ENCODE measurements at places on chromosomes 2 and 18. TPM values are rescaled to one million over a fixed set of nuclear protein-coding genes. Genes with fewer than 3 reads are reported as not detected.

DNA sequence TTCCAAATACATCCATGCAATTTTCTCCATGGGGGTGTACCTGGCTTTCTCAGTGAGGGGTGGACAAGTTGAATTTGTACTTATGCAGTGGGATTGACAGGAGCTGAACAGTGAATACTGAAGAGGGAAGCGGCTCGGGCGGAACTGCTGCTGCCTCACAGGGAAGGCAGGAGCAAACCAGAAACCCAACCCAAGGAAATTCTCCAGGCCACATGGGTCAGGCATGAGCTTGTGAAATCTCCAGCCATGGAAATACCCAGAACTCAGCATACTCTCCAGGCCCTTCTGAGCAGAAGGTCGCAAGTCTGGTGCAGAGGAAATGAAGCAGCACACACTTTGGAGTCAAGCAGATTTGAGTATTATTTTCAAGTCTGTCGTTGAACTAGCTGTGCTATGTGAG is 26.5 kb upstream of the INO80C start:
- no peak for DNase-seq

GRCh38 chr2:238897911-238898311 is 50.0 kb downstream of the TWIST2 start:
- no peak for DNase-seq

DNA sequence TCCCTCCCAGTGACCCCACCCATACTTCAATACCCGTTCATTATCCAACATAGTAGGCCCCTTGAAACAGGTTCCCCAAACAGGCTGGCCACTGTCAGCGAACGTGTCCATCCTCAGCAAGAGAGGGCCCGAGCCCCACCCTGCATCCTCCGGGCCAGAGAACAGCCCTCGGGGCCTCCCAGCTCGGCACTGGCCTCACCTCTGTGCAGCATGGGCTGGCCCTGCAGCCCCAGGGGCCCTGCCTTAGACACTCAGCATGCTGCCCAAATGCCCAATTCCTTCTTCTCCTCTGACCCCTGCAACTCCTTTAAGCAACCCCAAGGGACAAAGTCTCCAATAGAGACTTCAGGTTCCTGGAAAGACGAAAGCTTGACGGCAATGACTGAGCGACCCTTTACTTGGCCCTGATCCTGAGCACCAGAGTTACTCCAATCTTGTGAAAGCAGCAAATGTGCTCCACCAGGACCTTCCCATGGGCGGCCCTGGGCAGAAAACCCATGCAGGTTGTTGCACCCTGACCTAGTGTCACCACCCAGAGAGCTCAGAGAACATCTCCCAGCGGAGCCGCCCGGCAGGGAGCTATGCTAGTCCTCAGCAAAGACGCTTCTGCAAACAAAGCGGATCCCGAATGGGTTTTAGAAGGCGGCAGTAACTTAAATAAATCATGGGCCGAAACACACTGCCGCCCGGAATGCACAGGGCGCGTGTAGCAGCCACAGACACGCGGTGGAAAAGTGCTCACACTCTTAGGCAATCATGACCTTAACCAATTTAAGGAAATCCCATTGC is 782 bp downstream of the COL6A3 start:
- no peak for DNase-seq

DNA sequence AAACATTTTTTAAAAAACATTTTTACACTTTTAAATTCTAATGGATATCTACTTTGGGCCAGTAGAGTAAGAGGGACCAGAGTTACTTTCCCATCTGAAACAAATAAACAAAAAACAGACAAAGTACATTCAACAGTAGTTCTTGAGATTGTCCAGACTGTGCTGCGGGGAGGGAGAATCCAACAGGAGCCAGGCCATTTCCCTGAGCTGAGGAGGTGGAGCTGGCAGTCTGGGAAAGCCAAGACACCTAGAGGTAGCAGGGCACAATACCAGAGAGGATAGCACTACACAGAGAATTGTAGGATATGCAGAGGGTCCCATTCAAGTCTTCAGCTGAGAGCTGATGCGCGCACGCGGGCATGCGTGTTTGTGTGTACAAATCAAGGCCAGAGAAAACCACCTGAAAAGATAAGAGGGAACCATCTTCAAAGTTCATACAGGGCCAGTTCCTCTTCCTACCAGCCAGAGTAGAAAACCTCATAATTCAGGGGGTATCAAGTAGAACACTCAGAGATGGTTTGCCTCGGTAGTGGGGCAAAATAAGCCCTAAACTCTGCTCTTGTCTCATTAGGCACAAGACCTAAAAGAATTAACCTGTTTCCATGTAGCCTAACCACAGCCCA is 44.0 kb downstream of the PTRHD1 start:
- DNase-seq = no peak

GRCh38 chr2:219171231-219171651 is 1.4 kb upstream of the SLC23A3 start:
- DNase-seq = peak; percentile 69

- no peak for DNase-seq
Measured at GRCh38 chr2:98685930-98686887, 44.7 kb downstream of the MGAT4A start.

DNA sequence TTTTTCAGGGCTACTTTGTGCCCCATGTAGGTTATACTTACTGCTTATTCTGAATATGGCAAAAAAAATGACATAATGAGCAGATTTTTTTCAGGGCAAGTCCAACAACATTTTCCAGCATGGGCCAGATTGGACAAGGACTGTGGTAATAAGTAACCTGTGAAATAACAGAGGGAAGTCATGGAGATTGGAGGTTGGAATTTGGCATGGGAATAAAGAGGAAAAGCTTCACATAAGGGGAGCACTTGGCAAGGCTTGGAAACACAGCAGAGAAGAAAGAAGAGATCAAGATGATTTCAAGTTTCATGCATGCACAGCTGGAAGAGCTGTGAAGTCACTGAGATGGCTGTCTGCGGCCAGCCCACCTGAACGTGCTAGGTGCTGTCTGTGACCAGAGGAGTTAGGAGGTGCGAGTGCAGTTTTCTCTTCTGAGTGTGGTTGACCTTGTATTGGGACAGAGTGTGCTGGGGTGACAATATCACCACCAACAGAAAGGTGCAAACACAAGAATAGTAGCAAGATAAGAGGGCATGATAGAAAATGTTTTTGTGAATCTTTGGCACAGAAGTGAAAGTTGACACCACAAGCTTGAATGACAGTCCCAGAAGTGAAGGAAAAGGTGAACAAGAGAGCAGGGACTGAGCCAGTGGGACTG is 71.1 kb upstream of the DSC1 start:
- no peak for DNase-seq

DNA sequence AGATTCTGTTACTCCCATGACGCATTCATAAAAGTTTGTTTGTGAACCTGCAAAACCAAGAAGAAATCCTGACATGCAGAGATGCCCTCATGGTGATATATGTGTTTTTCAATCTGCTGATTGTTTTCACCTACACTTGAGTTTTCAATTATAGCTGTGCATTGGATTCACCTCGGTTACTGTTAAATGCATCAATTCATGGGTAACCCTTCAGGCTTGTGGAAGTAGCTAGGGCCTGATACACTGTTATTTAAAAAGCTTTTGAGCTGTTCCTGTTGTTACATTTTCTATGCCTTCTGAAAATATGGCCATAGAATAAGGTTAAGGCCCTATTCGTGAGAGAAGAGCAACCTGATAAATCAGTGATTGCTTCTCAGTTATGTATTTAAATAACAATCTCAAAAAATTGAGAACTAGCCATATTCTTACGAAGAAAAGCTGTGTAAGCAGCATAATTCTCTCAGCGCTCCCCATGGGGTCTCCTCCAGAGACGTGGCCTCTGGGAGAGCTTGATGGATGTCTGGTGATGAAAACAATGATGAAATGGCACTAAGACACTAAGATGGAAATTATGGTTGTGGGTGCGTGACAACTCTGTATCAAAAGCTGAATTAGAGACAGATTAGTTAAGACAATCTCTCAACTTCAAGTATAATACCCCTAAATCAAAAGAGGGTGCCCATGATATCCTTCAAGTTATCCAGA is 60.5 kb downstream of the RIT2 start:
- DNase-seq = no peak

DNA sequence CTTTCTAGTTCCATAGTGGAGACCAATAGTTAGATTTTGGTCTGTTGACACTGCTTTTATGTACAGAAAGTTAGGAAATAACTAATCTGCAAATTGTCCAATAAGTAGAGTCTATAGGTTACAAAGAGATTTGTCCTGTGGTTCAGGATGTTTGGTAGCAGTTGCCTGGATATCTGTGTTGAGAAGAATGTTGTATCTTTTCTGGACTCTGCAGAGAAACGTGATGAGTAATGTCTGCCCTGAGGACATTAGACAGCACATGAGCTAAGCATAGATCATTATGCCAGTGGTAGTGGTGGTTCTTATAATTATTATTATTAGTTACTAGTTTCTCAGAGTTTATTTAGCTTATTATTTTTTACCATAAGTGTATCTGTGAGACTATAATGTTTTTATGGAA is 65.8 kb downstream of the ANKRD62 start:
- DNase-seq = no peak

- no peak for DNase-seq
Measured at GRCh38 chr2:61450144-61450543, 20.7 kb downstream of the USP34 start.

DNA sequence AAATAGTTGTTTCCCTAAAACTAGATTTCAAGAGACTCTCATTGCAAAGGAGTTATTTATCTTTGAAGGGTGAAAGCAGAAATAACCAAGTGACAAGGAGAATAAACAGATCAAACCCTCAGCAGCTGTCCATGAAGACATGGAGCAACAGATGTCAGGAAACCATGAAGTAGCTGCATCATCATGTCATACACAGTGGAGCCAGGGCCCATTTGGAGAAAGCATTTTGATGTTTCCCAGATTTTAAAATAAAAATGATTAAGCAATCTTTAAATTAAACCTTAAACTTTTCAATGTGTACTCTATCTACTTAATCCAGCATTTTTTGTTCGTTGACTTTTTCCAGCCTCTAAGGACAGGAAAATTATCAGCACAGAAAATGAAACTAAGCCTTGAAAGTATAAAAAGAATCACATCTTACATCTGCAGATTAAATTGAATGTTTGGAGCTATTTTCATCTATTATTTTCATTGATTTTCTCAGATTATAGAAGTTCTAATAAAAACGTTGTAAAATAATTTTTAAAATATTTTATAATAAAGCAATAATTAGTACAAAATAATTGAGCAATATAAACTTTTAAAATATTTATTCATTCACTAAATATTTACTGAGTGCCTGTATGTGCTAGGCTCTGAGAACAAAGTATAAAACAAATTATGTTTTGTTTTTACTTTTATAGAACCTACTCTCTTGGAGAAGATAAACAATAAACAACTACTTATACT is 860.1 kb downstream of the BCL11A start:
- no peak for DNase-seq

- no peak for DNase-seq
Measured at GRCh38 chr18:35535297-35535696, 37.5 kb upstream of the INO80C start.

DNA sequence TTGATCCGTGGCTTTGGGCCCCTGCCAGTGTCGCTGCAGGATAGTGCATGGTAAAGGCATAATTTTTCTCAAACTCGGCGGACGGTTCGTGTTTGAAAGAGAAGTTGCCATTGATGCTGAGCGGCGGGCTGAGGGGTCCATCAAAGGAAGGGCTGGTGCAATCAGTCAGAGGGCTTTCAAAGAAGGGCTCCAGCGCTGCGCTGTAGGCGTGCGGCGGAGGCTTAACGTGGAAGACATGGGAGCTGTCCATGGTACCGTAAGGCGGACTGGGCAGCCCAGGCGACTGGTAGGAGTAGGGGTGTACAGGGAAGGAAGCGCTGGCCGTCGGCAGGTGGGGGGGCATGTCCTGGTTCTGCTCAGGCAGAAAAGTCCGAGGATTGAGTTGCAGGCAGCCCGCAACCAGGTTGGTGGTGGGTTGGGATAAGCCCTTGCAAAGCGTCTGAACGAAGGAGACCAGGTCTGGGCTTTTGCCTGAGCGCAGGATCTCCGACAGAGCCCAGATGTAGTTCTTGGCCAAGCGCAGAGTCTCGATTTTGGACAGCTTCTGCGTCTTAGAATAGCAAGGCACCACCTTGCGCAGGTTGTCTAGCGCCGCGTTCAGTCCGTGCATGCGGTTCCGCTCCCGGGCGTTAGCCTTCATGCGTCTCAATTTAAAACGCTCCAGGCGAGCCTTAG is 2.3 kb downstream of the NEUROD1 start:
- DNase-seq = peak; percentile 74

GRCh38 chr18:12930908-12931307 is 16.9 kb upstream of the SEH1L start:
- DNase-seq = no peak

DNA sequence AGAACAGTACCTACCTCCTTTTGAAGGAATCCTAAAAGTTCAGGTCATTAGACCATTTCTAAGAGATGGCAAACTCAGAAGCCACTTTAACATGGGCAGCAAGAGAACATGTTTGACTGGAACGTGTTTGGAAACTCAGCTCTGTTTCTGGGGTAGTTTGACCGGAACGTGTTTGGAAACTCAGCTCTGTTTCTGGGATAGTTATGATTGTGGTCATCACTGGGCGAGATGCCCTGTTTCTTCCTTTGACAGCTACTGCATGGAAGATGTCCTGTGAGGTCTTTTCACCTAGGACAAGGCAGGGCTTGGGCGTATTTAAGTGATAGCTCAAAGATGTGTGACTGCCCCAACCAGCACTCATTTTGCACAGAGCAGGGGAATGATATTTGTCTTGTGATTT is 19.9 kb upstream of the SERPINB13 start:
- DNase-seq = no peak

- DNase-seq = no peak
Measured at GRCh38 chr2:67242456-67242855, 154.7 kb upstream of the ETAA1 start.

- DNase-seq = no peak
Measured at GRCh38 chr2:181143790-181144300, 163.4 kb downstream of the UBE2E3 start.

DNA sequence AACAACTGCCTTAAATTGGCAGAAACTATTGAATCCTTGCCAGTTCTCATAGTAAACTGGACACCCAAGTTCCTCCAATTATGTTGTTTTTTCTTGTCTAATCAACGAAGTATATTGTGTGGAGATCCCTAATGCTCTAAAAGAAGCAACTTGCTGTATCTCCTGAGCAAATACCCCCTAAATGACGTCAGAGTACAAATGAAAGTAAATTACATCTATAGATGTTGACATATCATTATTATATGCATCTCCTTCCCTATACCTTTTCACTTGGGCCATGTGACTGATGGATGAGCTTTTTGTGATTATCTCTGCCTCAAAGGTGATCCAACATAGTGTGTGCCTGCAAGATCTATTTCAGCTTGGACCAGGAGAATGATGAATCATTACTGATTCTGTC is 159.4 kb downstream of the CCDC148 start:
- DNase-seq = no peak

GRCh38 chr2:61554604-61555003 is 16.4 kb upstream of the XPO1 start:
- DNase-seq = no peak

GRCh38 chr2:175275539-175275938 is 94.0 kb upstream of the ATP5MC3 start:
- DNase-seq = no peak

The SRD5A2 gene
- not detected for total RNA-seq

The COL6A3 gene
- total RNA-seq = 51.7 TPM

The RSAD2 gene
- 2.3 TPM for total RNA-seq

The FBXO11 gene
- 44.0 TPM for total RNA-seq

The MYOM1 gene
- 4.4 TPM for total RNA-seq

The TANC1 gene
- total RNA-seq = 57.4 TPM

The CCDC121 gene
- total RNA-seq = 11.6 TPM

The SCYGR7 gene
- total RNA-seq = not detected

The TRAF3IP1 gene
- 15.3 TPM for total RNA-seq

The TTN gene
- total RNA-seq = 11.0 TPM

The SCN7A gene
- total RNA-seq = 3.4 TPM

The ACMSD gene
- 1.2 TPM for total RNA-seq

The TRPM8 gene
- not detected for total RNA-seq

The UNC50 gene
- total RNA-seq = 31.1 TPM

All from Peyer's patch (tissue), 4 donors.